Ecto neural progenitor cell (in vitro differentiated cells): ENCODE measurements at places on chromosomes 4 and X.

DNA sequence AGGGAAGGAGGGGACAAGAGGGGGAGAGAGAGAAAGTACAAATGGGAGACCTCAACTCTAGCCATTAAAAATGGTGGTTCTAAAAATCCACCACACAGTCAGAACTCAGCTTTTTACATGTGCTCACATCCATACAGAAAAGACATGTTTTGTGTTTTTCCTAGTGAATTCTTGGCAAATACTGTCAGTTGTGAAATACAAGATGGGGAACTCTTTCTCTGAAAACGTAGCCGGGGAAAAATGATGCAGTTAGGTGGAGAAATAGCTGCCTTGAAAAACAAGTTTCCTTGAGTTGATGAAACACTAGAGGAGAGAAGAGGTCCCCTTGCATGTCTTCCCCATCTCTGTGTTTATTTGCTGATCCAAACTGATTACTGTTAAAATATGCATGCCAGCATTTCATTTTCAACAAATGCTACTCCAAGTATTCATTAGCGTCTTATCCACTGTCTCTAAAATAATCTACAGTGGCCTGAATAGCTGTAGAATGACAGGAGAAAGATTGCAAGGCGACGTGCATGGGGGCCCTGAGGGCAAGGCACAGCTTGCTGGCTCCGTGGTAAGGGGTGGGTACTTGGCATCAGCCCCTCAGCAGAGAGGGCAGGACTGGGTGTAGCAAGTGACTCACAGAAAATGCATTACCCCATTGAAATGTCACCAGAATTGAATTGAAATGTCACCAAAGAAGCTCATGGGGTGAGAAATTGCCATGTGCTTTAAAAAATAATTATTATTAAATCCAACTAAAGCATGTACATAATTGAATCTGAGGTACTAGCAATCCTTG, 48.1 kb upstream of the TBL1X start:
- DNase-seq, result no peak

DNA sequence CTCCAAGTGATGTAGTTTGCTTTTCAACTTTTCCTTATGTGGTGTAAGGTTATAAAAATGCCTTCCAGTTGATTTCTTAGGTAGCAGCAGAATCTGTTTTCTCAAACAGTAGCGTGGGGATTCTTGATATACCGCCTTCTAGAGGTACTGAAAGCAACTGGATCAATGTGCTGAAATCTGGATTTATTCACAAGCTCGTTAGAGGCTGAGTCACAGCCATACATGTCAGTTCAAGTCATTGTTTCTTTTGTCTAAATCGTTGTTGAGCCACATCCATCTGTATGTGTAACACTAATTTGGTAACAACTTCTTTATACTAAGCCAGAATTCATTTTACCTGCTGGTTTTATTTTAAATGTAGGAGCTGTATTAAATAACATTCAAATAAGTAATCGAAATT, 200.0 kb upstream of the MAD2L1 start:
- no peak for DNase-seq

- peak; percentile 83 for DNase-seq
These were observed 223.1 kb upstream of the DMD start for GRCh38 chrX:33434256-33435092.

- no peak for DNase-seq
These were observed 490.3 kb upstream of the PABPC4L start for GRCh38 chr4:134691915-134692314.

- DNase-seq, result no peak
These were observed 13.5 kb downstream of the EFNB1 start for GRCh38 chrX:68842351-68842750.

GRCh38 chrX:4674028-4674782, 960.8 kb upstream of the PRKX start:
- DNase-seq, result no peak
